ENCODE measurements at places on chromosomes 3 and 15.

DNA sequence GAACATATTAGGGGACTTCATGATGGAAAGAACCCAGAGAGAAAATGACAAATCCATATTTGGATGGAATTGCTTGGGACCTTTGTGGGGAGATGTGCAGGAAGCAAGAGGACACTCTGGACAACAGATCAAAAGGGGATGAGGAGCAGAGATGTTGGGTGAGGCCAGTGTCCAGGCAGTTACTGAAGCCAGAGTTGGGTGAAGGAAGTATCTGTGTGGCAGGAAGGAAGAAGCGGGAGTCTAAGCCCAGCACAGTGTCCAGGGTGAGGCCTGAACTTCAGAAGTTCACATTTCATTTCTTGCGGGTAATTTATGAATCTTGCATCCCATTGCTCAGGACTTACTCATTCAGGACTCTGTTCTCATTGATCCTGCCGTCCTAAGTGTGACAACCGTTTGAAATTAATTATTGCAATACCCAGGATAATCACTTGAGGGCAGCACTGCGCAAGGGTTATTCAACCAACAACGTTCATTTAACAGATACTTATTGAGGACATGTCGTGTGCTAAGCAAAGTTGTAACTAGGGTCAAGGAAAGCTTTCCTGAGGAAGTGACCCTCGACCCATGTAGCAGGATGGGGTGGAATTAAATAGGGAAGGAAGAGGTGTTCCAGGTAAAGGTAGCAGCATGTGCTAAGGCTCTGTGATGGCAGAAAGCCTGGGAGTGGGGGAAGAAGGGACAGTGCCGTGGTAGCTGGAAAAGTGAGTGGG is 61.3 kb upstream of the CMTM8 start:
- DNase-seq: peak; percentile 22

GRCh38 chr3:175659670-175660350 is 800.7 kb downstream of the NAALADL2 start:
- DNase-seq: no peak

- DNase-seq: no peak
Measured at GRCh38 chr3:169710619-169711018, 47.1 kb upstream of the MECOM start.

DNA sequence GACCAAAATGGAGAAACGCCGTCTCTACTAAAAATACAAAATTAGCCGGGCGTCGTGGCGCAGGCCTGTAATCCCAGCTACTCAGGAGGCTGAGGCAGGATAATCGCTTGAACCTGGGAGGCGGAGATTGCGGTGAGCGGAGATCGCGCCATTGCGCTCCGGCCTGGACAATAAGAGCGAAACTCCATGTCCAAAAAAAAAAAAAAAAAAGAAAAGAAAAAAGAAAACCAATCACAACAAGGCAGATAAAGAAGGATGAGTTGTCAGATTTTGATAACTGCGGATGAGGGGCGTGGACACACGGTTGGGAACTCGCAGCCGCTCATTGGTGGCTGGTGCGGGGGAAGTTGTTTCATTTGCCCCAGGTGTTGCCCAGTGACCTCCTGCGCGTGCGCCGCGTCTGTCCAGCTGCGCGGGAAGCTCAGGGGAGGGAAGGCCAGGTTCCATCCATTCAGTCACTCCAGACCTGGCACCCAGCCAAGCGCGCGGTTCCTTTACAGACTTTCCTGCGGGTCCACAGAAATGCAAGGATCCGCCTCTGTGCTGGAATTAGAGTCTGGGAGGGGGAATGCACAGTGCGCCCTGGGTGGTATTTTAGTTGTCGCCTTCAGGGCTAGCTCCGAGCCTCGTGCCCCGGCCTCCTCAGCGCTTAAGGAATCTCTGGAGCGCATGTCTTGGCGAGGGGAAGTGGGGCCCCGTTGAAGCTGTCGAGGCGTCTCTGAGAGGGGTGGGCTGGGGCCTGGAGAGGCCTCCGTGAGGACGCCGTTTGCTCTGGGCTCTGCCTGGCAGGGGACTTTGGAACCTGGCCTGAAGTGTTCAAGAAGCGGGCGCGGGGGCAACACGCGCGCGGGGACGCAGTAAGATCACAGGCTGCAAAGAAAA is 708 bp upstream of the GCHFR start:
- no peak for DNase-seq

DNA sequence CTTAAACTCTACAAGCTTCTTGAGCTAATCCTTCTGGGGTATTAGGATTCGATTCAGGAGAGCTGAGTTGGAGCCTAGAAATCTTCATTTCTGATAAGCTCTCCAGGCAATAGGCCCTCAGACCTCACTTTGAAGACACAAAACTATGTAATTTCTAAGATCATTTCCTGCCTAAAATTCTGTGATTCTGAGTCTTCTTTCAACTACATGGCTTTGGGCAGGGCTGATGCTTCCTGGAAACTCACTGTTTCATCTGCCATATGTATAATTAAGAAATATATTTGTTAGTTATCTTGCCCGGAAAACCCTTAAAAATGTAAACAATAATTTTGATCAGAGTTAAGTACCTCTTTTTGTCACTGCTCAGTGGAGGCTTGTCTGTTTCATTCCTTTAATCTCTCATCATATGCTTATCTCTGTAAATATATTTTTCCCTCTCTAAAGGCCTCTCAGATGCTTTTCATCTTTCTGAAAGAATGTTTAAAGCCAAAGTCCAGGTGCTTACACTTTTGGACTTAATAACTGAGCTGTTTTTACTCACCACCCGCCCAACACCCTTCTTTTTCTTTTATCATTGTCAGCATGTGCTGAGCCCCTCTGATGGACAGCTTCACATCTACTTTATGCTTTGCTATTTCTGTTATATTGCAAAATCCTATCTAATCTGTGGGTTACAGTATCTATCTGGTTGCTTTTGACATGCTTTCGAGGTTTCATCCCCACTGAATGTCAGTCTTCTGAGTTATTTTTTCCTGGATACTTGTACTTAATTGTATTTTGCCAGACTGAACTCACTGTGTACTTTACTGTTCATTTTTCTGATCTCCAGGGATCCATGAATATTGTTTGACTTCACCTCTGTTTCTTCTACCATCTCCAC is 38.2 kb downstream of the FILIP1L start:
- DNase-seq: no peak

DNA sequence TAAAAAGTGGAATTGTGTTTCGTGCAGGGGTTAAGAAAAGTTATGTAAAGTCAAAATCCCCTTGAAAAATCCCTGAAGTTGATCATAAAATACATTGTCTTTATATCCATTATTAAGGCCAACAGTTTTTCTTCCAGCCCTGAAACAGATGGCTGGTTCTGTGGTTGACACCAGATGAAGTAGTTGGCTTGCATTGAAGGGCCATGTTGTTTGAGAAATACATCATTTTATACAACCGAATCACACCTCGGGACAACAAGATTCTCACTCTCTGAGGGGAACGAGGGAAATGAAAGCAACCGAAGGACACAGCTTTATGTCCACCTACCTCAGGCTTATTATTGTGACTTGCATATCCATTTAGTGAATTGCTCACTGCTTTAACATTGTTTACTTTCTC is 126.0 kb upstream of the MITF start:
- no peak for DNase-seq

DNA sequence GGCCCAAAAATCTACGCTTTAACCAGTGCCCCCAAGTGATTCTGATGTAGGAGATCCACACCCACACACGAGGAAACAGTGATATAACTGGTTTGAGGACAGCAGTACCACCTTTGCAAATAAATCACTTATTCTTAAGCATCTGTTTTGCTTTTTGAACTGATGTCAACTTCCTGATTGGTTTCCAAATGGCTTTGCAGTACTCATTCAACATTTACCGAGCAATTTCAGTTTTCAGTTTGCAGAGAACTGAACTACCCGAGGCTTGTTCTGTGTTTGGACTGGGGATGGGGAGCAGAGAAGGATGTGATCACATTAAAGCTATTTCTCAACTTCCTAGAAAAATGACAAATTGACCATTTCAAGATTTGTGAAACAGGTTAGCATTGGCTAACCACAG is 1.1 kb upstream of the GYG1 start:
- DNase-seq: no peak

DNA sequence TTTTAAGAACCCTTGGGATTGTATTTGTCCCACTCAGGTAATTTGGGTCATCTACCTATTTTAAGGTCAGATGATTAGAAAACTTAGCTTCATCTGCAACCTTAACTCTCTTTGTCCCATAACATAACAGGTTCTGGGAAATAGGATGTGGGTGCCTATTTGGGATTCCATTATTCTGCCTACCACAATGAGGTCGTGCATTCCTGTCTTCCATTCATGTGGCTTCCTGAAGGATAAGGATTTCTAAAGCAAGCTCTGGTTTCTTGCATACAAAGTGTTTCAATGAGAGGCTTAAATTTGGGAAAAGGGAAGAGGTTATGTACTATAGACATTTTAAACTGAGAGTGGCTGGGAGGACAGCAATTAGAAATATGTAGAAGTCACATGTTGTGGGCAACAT is 190.3 kb downstream of the MCTP2 start:
- DNase-seq: no peak

- no peak for DNase-seq
Measured at GRCh38 chr3:71492566-71492965, 91.0 kb downstream of the FOXP1 start.

DNA sequence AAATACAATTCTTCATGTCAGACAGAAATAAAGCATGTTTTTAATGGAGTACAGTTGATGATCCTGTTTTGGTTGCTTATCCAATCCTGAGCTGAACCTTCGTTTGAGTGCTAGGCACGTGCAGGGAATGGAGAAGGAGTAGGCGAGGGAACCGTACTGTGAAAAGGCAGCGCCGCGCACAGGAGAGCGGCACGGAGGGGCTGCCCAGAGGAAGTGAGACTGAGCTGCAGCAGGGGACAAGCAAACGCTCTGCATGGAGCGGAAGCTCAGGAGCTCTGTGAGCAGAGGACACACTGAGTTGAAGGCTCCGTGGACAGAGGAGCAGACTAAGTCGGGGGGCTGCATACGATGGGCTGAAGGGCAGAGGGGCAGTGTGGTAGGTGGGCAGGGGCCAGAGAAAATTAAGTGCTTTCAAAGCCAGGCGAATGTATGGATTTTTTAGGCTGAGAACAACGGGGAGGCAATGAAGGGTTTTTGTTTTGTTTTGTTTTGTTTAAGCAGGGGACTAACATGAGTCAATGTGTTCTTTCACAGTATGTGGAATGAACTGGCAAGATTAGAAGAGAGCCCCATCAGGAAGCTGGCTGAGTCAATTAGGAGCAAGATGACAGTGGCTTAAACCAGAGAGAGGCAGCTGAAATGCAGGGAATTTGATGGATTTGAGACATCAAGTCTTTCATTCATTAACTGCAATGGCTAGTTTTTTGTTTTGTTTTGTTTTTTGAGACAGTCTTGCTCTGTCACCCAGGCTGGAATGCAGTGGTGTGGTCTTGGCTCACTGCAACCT is 23.8 kb upstream of the TM2D3 start:
- peak; percentile 34 for DNase-seq

DNA sequence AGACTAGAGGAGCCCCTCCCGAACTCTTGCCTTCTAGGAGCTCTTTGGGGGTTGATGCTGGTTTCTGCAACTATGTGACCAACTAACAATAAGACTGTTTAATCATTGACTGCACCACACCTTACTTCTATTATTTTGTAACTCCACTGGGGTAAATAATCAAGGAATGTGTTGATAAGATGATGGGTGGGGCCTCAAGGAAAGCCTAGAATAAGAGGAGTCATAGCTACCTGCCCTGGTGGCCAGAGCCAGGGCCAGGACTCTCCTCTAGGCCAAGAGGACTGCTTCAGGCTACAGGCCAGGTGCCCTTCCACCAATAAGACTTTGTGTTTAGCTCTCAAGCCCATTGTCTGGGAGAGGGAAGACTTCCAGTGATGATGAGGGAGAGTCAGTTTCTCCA is 41.2 kb upstream of the PIAS1 start:
- no peak for DNase-seq

- no peak for DNase-seq
Measured at GRCh38 chr3:46300461-46300789, 53.5 kb upstream of the CCR2 start.

DNA sequence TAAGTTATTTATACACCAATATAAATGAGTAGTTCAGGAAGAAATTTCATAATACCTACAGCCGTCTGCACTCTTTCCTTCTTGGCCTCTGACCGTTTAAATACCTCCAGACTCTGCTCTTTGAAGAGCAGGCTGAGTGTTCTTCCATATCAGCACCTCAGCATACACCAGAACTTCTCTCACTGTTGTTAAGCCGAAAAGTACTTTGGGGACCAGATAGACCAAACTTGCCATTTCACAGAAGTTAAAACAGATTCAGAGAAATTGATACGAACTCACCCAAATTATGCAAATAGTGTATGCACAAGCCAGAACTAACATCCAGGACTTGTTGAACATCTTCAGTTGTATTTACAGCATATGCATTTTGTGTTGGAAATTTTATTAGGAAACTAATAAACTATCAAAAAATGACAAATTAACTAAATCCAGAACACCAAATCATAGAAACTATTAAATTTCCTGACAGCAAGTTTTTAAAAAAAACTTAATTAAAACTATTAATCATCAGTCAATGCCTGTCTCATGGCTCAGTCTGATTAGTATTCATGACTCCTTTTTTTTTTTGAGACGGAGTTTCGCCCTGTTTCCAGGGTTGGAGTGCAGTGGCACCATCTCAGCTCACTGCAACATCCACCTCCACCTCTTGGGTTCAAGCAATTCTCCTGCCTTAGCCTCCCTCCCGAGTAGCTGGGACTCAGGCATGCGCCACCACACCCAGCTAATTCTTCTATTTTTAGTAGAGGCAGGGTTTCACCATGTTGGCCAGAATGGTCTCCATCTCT is 24.1 kb downstream of the CGGBP1 start:
- DNase-seq: no peak

- DNase-seq: no peak
Measured at GRCh38 chr3:167304077-167304476, 76.0 kb downstream of the ZBBX start.

GRCh38 chr15:99303907-99304306 is 52.6 kb downstream of the LRRC28 start:
- DNase-seq: no peak

GRCh38 chr3:159169828-159170227 is 368.0 kb downstream of the MFSD1 start:
- peak; percentile 43 for DNase-seq

DNA sequence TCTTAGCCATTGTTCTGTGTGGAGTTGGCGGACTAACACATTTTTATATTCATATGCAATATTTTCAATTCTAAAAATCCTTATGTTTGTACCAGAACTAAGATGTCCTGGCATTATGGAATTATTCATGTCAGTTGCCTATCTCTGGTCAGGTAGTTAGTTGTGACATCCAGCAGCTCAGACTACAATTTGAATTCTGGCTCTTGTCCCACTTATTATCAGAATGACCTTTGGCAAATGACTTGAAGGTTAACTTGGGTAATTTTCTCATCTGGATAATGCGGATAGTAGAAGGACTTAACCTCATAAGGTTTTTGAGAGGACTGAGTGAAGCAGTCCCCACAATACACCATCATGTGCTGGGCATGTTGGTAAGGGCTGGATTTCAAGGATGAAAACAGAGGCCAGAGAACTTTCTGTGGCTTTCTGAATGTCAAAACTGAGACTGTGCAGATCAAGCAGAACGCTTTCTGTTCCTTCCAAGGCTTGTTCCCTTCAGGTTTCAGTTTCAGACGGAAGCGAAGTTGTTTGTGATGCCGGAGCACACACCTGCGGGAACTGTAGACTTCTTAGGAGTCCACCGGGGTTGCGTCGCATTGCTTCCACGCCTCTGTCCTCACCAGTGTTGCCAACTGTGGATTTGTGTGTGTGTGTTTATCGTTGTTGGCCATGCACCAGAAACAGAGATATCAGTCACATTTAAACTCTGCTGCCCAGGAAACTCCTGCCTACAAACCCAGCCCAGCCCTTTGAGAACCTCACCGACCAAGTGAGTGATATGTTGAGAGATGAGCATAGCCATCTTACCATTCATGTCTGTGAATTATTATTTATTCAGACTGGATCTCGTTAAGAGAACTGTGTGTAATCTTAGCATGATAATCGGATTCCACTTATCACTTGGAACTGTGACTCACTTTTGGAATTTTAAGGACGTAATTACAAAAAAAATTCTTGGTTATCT is 76.0 kb downstream of the PTPRG start:
- DNase-seq: no peak
